Coronary artery (tissue), 2 donors: ENCODE measurements at places on chromosomes 3 and 15.
A peak's percentile ranks its signal among the peaks of the same experiment; 100 is the strongest.

- DNase-seq, result no peak
Measured at GRCh38 chr15:58288592-58288991, 143.2 kb upstream of the LIPC start.

GRCh38 chr3:66469220-66469640 is 31.6 kb downstream of the LRIG1 start:
- DNase-seq, result no peak

DNA sequence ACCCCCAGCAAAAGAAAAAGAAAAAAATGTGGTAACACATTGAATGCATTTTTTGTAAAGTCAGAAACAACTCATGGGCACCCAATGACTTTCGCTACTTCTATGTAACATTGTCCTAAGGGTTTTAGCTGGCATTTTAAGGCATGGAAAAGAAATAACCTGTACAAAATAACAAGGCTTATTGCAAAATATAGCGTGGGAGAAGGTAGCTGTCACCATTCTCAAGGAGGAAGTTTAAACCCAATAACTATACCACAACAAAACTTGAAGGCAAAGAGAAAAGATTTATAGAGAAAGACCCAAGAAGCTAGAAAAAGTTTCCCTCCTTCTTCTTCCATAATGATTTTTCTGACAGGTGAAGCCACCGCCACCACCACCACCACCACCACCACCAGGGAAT is 55.7 kb upstream of the ACP3 start:
- DNase-seq, result no peak

DNA sequence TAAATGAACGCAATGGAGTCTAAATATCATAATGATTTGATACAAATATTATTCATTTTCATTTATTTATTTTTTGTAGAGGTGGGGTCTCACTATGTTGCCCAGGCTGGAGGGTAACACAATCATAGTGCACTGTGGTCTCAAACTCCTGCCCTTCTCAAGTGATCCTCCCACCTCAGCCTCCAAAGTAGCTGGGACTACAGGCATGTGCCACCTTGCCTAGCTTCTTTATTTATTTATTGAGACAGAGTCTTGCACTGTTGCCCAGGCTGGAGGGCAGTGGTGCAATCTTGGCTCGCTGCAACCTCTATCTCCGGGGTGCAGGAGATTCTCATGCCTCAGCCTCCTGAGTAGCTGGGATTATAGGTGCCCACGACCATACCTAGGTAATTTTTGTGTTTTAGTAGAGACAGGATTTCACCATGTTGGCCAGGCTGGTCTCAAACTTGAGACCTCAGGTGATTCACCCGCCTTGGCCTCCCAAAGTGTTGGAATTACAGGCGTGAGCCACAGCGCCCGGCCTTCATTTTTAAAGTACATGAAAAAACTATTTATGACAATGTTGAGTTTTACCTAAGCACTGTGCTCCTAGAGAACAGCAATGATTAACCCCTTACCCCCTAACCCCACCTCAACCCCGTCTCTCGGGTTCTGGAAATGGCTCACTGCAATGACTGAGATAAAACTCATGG is 4.0 kb upstream of the AEN start:
- DNase-seq, result no peak

DNA sequence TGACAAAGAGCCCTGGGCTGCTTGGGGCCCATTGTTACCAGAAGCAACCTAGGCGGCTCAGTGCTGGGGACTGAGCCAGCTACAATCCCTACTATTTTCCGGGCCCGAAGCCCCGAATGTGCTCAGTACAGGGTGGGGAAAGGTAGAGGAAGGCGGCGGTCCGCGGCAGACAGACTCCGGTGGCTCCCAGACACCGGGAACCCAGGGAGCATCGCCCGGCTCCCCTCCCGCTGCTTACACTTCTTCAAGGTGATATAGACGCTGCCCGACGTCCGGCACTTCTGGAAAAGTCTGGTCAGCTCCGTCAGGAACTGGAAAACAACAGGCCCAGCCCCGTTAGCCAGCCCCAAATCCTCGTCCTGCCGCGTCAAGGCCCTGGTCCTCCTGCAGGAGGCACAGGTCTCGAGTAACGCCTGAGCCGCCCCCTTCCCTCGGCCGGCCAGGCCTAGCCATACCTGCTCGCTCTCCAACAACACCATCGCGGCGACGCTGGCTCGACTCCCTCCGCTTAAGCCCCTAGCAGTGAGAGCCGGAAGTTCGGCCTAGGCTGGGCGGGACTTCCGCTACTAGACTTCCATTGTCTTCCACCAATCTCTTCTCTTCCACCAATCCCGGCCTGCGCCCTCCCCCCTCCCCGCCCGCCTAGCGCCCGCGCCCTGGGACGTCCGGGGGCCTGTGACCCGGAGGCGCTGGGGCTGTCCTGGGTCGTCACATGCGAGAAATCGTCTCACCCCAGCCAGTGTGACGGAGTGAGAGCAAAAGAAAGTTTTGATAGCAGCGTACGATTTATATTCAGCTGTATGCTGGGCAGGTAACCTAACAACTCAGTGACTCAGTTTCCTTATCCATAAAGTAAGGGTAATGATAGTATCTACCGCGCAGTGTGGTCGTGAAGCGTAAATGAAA is at the start of gene SRP14:
Gene SRP14, minus strand, starts transcription at position 544 of the 906 bp plus-strand sequence. Its CDS starts 65 bp downstream, at position 479.
- DNase-seq, result peak; percentile 94

GRCh38 chr3:48135552-48136495 is 52.4 kb downstream of the CDC25A start:
- no peak for DNase-seq

DNA sequence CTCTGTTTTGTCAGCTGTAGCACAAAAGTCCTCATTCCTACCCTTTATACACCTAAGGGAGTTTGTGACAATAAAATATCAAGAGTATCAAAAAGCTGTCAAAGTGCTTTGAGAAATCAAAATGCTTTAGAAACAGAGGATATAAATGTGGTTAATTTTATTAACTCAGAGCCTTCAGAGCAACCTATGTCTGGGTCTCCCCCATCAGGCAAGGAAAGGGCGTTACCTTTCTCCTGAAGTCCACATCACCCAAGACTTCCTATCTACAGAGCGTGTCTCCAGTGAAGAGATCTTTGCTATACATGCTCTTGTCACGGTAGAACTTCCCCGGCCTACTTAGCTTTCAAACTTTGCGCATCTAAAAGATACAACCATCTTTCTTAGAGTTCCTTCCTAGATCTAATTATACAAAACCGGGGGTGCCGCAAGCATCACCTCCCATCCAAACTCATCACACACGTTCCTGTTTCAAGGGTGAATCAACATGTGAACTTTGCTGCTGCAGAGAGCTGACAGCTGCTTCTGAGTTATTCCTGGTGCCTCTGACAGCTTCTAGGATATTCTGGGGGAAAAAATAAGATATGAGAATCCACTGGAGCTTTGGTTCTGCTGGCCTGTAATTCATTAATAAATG is 93.0 kb downstream of the RARB start:
- no peak for DNase-seq

DNA sequence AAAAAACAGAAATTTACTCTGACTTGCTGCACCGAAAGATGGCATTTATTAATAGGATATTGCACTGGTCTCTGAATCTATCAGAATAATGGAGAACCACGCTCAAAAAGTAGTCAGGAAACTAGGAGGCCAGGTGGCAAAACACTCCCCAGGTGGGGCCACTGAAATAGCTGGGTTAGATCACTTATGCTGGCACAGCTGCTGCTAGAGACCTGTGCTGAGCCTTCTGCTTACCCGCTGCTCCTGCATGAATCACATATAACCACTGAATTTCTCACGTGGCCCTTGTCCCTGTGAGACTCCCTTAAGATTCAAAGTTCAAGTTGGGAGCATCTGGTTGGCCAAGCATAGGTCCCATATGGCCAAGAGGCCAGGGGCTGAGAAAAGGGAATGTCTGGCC is 66.0 kb upstream of the OXTR start:
- no peak for DNase-seq

- DNase-seq, result no peak
Measured at GRCh38 chr3:2603692-2604289, 505.1 kb downstream of the CNTN4 start.

DNA sequence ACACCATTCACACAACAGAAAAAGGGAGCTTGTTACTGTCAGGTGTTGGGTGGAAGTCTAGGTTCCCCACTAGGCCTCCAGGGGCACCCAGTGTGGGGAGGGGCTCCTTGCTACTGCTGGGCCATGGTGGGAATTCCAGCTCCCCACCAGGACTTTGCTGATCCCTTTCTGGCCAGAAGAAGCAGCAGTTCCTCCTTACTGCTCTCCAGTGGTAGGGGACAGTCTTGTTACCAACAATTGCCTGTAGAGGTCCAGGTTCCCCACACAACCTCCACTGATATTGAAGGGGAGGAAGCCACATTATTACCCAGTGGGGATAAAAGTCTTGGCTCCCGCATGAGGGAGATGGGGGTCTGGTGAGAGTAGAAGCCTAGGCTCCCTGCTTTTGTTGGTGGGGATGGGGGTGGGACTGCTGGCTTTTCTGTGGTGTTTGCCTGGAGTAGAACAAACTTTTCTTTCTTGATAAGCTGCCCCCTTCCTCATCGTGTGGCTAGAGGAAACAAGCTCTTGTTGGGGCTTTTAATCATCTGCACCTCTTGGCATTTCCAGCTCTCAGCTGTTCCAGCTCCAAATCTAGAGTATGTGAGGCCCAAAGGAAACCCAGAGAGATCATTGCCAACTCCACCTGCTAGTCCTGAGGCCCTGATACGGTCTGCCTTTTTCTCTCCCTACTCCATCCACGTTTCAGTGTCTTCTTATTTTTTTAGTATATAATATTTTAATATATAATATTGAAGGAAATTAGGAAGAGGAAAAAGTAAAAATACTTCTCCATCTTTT is 824.2 kb downstream of the AGBL1 start:
- DNase-seq, result no peak

GRCh38 chr3:119643528-119643927 is 16.9 kb downstream of the POPDC2 start:
- DNase-seq, result no peak

DNA sequence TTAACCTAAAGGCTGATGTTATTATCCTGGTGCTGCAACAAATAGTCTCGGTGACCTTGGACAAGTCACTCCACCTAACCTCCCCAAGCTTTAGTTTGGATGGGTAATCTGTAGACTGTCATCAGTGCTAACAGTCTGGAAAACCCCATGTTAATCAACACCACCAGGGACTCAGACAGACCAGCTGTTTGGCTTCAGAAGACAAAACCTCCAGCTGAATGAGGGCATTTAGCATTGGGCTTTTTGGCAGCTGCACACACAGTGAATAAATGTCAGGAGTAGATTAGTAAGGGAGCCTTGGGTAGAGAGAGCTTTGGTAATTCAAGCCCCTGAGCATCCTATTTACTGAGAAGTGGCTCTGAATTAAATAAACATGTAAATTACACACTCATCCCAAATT is 24.9 kb upstream of the C3orf80 start:
- DNase-seq, result no peak

- DNase-seq, result no peak
Measured at GRCh38 chr3:54180921-54181320, 58.6 kb downstream of the CACNA2D3 start.

- DNase-seq, result no peak
Measured at GRCh38 chr3:111769110-111769991, 89.7 kb upstream of the PHLDB2 start.

DNA sequence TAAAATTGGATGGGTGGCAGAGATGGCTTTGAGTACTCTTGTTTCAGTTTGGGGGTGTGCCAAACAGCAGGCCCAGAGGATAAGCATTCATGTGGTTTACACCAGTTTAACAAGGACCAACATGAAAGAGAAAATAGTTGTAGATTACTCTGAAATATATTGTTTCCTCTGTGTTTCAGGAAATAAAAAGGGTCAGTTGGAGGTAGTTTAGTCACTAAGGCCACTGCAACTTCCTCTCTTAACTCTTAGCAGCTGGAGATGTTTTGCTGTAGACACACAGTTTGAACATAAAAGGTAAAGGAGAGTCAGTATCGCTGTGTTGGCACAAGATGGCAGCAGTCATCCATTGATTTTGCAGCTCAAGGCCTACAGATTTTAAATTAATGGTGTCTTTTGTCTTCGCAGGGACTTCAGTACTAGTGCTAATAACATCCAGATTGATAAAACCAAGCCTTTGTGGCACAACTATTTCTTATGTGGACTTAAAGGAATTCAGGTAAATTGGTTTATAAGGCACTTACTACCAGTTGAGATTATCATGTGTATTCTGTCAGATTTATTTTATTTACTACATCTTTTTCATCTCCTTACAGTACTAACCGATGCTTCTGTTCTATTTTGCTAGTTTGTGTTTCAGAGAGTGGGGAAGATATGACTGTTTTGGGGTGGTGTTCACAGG is 65.5 kb downstream of the GALK2 start:
- no peak for DNase-seq

DNA sequence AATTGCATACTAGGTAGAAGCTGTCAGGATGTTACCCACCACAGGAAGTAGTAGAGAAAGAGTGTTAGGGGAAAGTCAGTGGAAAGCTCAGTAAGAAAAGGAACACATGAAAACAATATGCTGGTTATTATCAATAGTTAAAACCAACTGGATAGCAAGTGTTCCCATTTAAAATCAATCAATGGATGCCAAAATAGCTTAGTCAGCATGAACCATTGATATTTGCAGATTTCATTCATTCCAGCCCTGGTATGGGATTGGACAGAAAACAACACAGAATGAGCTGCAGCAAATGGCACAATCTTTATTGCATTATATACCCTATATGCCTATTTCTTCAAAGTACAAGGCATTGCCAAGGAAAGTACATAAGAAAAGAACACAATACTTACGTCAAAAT is 293.7 kb downstream of the EPHA6 start:
- DNase-seq, result no peak

- no peak for DNase-seq
Measured at GRCh38 chr15:41883484-41883825, 10.4 kb downstream of the SPTBN5 start.

GRCh38 chr15:70375586-70375985 is 277.9 kb upstream of the TLE3 start:
- DNase-seq, result peak; percentile 68

DNA sequence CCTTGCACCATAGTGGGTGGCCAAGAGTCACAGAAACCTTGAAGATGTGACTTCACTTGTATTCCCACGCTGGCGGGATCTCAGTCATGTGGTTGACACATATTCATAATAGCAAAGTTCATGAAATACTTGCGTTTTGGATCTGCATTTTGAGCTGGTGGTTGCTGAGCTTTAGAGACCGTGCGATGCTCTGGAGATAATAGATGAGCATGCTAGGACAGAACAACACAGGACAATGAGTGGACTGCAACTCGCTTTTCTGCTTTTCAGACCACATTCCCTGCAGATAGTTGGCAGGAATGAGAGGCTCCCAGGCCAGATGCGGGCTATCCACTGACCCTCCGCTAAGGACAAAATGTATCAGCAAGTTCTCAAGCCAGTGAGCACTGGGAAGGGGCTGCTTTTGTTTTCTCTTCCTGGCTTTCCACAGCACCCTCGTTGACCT is 13.8 kb upstream of the STARD5 start:
- peak; percentile 29 for DNase-seq

- DNase-seq, result no peak
Measured at GRCh38 chr3:168738527-168739325, 643.0 kb upstream of the GOLIM4 start.

GRCh38 chr3:128537091-128537703 is 44.2 kb upstream of the GATA2 start:
- DNase-seq, result no peak
